ENCODE measurements at places on chromosomes 2 and 18. TPM values are rescaled to one million over a fixed set of nuclear protein-coding genes. Genes with fewer than 3 reads are reported as not detected.

GRCh38 chr2:121689356-121689755 is 40.1 kb upstream of the CLASP1 start:
- DNase-seq = no peak

DNA sequence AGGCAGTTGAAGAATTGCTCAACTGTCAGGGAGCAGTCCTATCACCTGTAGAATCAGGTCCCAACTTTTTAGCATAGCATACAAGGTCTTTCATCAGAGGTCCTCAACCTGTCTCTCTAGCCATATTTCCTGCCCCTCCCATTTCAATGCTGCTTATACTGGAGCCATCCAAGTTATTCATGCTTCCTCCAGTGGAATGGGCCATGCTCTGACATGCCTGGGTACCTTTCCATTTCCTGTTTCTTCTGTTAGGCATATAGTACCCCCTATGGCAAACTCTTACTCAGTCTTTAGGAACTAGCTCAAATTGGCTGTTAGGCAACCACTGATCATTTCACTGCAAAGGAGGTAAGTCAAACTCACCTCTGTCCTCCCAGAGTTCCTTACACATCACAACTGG is 51.0 kb upstream of the ABCA12 start:
- no peak for DNase-seq

- DNase-seq = no peak
These were observed 135.4 kb downstream of the PHLPP1 start for GRCh38 chr18:62850619-62851306.

DNA sequence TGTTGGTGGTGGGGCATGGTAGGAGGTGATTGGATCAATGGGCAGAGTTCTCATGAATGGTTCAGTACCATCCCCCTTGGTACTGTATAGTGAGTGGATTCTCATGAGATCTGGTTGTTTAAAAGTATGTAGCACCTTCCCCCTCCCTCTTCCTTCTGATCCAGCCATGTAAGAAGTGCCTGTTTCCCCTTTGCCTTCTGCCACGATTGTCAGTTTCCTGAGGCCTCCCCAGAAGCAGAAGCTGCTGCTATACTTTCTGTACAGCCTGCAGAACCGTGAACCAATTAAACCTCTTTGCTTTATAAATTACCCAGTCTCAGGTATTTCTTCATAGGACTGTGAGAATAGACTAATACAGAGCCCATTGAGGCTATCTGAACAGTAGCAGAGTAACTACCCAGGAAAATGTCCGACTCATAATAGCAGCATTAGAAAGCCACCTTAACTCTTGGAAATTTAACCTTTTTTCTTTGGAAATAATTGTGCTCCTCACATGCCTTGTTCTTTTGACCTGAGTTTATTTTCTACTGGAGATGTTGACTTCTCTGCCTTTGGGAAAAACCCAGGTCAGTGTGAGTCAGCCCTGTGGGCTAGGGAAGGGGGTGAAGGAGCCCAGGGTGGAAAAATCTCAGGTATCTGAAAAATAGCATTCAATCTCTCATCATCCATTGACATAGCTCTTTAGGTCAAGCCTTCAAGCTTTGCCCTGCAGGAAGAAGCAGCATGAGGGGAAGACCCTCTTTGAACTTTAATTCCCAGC is 18.1 kb downstream of the CYP1B1 start:
- no peak for DNase-seq

- DNase-seq = no peak
These were observed 9.5 kb upstream of the TNFAIP6 start for GRCh38 chr2:151347906-151348305.

DNA sequence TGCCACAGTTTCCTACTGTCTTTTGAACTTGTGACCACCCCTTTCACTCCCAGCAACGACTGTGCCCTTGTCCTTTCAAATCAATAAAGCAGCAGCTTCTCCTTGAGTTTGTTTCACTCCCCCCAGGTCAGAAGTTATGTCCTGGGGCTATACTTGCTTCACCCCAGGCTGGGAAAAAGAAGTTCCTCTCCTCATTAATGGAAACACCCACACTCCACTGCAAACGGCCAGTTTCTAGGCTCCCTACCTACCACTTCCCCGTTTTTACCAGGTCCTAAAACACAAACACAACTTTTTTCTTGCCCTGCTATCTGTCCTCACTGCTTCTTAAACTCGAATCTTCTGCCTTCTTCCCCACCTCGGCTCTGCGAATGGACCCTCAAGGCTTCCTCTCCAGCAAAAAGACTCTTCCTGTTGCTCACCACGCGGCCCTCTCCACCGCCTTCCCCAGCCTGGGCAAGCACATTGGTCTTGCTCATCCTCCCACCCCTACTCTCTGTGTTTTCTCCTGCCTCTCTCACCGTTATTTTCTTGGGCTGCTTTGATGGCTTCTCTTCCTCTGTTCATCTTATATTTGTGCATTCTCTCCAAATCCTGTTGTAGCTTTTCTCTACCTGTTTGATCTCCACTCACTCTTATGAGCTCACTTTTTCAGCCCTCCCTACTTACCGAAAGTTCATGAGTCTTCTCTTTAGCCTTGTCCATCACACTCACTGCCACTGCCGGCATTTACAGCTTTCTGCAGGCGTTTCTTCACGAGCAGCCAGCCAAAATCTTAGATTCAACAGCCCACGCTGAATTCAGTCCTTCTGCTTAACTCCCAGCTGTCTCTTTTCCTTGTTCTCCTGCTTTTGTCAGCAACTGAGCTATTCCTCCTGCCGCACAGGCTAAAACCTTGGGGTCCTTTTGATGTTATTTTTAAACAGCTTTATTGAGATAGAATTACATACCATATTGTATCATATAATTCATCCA is 7.0 kb upstream of the SP5 start:
- DNase-seq = no peak

DNA sequence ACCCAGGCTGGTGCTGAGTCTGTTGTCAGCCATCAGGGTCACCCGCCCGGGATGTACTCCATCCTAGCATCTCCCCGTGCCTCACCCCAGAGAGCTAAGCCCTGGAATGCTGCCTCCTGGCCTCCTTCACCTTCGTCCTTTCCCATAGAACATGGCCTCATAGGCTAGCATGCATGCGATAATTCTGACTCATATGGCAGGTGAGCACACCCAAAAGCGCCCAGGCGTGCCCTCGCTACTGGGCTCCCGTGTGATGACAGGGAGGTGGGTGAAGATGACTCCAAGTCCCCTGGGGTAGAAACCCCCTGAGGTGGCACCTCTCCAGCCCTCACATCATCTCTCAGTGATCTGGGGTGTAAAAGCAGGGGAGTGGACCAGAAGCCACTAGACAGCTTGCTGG is 7.3 kb downstream of the SPR start:
- no peak for DNase-seq

GRCh38 chr18:69981948-69982347 is 34.3 kb upstream of the CD226 start:
- no peak for DNase-seq

- no peak for DNase-seq
These were observed 193.0 kb downstream of the ACTR3 start for GRCh38 chr2:114082731-114083433.

- DNase-seq = no peak
These were observed 150.0 kb upstream of the AGAP1 start for GRCh38 chr2:235343869-235344268.

DNA sequence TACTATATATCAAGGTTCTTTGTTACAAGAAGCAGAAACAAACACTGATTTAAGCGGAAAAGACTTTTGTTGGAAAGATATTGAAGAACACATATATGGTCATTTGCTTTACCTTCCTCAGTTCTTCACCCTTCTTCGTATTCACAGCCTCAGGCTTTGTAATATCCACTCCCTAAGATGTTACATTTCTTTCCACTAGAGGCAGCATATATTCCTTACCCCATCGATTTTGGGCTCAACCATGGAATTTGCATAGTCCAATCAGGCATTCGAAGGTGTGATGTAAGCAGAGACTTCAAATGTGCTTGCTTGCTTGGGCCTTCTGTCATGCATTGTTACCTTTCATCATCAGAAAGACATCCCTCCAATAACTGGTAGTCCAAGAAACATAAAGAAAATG is 287.4 kb downstream of the PID1 start:
- DNase-seq = no peak

- DNase-seq = peak; percentile 36
These were observed 163.4 kb downstream of the TMEM163 start for GRCh38 chr2:134555411-134555810.

DNA sequence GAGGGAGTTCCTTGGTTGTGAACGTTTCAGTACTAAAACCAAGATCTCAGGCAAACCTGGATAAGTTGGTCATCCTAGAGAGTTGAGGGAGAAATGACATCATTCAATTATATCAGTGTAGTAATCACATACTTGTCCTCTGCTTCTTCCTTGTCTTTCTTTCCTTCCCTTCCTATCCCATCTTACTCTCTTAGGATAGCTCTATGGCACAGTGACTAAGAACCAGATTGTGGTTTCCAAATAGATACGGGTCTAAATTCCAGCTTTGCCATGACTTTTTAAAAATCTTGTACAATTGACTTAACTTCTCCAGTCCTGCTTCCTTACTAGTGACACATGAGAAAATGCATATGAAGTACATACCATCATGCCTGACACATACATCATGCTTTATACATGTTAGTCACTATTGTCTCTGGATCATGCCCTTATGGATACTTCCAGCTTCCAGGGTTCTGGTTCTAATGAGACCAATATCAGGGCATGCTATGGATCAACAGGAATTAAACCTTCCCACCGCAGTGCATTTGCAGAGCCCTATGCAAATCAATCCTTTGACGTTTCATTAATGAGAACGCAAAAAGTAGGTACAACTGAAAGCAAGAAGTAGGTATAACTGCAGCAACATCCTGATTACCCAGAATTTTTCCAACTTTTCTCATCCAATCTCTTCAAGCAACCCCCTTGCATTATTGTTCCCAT is 168.0 kb upstream of the KLF7 start:
- DNase-seq = no peak

- DNase-seq = no peak
These were observed 257.2 kb upstream of the SYT4 start for GRCh38 chr18:43534511-43534910.

DNA sequence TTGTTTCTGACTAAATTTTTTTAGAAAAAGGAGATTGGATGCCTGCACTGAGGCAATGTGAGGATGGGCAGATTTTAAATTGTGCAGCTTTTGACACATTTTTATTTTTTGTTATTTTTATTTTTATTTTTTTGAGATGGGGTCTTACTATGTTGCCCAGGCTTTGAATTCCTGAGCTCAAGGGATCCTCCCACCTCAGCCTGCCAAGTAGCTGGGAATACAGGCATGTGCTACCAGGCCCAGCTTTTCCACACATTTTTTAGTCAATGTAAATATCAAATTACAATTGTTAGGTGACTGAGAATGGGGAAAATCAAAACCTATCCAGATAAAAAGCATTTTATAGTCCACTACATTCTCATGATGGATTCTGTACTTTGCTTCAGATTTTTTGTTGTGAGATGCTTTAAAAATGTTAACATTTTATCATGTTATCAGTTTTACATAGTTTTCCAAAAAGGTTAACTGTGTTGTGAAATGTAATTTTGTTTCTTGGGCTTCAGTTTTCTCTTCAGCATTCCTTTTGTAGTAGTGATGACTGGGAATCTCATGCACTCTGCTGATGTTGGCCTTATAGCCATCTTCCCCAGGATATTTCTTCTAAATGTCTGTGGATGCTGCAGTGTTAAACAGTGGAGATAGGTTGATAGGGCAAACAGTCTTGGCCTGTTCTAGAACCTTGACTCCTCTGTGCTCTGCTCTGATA is 41.4 kb downstream of the PKP4 start:
- DNase-seq = no peak

GRCh38 chr2:107402330-107402729 is 424.4 kb upstream of the RGPD4 start:
- DNase-seq = no peak

CD8B gene
- total RNA-seq = 1.2 TPM

CCL20 gene
- not detected for total RNA-seq

LOXHD1 gene
- 0.74 TPM for total RNA-seq

IL36G gene
- total RNA-seq = not detected

SIX2 gene
- 0.40 TPM for total RNA-seq

PLGLB1 gene
- 2.7 TPM for total RNA-seq

CLIP4 gene
- 31.4 TPM for total RNA-seq

NOL4 gene
- total RNA-seq = 0.35 TPM
